ENCODE measurements at places on chromosomes 6 and 20.

GRCh38 chr6:159719287-159719686, 8.0 kb upstream of the WTAP start:
- DNase-seq: no peak

GRCh38 chr6:55528624-55529023, 50.4 kb downstream of the HMGCLL1 start:
- peak; percentile 53 for DNase-seq

- no peak for DNase-seq
Measured at GRCh38 chr6:99270826-99271225, 78.6 kb downstream of the FAXC start.

DNA sequence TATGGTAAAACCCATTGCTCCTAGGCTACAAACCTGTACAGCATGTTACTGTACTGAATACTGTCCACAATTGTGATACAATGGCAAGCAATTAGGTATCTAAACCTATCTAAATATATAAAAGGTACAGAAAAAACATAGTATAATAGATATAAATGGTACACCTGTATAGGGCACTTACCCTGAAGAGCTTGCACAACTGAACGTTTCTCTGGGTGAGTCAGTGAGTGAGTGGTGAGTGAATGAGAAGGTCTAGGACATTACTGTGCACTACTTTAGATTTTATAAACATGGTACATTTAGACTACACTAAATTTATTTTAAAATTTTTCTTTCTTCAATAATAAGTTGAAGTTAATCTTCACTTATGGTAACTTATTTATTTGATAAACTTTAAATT, 119.9 kb upstream of the CEP85L start:
- DNase-seq: no peak

- peak; percentile 98 for DNase-seq
Measured at GRCh38 chr6:41697861-41698781, 37.3 kb downstream of the TFEB start.

GRCh38 chr6:39051399-39052122, 3.0 kb downstream of the GLP1R start:
- no peak for DNase-seq

DNA sequence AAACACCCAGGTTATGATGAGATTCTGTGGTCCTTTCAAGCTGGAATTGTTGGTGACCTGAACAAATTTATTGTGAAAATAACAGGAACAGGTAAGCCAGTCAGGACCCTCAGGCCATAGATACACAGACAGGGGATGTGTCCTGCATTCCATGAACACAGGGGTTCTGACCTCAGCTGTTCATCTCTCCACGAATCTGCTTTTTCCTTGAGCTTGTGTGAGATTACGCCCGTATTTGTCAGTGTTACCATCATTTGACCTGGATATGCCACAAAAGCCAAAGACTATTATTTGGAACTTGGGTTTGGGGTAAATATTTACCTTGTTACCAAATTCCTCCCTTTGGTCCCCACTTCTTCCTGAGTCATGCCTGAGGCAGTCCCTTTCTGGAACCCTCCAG, 288.9 kb downstream of the PREX1 start:
- DNase-seq: no peak

DNA sequence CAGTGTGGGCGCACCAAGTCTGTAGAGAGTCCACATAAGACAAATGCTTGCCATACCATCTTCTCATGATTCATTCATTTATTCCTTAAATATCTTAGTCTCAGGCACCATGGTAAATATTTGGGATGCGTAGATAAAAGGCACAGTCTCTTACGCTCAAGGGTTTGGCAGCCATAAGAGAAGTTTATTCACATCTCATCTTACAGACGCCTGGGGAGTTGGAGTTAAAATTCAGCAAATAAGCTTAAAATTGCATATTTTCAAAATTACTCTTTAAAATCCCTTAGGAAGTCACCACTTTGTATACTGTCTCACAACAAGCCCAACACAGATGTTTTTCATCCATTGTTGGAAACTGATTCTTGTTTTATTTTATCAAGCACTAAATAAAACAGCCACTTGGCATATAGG, 363.3 kb downstream of the KIF16B start:
- DNase-seq: no peak

GRCh38 chr6:6251555-6252280, 68.7 kb downstream of the F13A1 start:
- no peak for DNase-seq

- peak; percentile 2 for DNase-seq
Measured at GRCh38 chr20:47066484-47067270, 172.0 kb downstream of the EYA2 start.

GRCh38 chr20:31811796-31812728, 7.1 kb upstream of the MYLK2 start:
- peak; percentile 70 for DNase-seq

DNA sequence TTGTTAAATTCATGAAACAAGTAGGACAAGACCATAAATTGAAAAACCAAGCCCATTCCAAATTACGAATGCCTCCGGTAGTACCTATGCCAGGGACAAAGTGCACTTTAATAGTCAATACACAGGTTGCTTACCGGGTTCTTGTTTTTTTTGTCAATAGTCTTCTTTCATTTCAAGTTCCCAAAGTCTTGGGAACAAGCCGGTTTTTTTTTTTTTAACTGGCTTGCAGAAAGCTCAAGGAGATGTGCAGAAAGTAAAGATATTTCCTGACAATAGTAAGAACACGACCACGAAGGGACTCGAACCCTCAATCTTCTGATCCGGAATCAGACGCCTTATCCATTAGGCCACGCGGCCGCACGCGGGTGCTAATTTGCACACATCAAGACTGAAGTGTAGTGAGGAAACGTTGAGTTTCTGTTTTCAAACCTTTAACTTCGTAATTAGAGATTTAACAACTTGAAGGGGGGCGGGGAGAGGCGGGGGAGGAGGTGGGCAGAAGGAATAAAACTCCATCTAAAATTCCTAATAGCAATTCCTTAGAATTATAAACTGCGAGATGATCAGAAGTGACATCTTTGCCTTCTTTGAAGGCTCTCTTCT, 181.0 kb downstream of the TRIM27 start:
- DNase-seq: peak; percentile 90

- peak; percentile 59 for DNase-seq
Measured at GRCh38 chr20:52060794-52061714, 130.5 kb downstream of the ZFP64 start.

DNA sequence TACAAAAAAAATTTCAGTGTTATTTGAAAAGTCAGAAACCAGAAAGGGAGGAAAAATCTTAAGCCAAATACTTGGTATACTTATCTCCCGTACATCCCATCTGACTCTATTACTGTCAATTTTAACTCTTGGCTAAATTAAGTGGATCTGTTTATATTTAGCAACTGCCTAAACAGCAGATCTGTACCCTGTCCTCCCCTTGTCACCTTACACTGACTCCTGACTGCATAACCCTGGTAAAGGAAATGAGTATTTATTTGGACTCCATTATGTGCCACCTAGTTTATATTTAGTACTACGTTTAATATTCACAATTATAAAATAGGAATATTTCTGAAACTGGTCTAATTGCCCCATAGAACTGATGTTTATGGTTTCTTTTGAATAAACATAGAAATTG, 730.2 kb upstream of the GJE1 start:
- DNase-seq: no peak

DNA sequence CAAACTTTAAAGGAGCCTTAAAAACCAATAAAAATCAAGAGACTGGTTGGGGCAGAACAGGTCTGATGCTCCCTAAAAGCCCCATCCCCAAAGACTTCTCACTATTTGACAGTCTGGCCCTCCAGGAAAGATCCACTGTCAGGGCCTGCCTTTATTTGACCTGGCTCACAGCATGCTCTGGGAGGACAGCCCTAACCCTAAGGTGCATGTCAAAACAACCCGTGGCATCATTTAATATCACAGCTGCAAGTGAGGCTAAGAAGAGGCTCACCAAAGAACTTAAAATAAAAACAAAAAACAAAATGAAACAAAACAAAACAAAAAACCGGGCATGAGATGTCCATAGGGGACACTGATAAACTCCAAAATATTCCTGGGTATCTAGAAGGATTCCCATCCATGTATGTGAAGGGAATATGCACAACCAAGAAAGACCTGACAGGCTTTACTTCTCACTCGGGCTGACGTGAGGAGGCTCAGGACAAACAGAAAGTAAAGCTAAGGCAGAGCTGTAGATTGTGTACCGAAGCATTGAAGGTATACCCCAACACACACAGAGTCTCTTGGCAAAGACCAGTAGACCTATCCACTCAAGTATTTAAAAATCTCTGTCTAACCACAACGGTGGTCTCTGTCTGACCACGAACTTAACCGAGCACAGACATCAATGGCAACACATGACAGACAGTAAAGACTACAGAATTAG, 57.3 kb downstream of the AHI1 start:
- DNase-seq: no peak

- DNase-seq: no peak
Measured at GRCh38 chr6:45837541-45838200, 178.0 kb downstream of the CLIC5 start.

GRCh38 chr6:151018046-151018445, 152.5 kb downstream of the MTHFD1L start:
- DNase-seq: no peak

- no peak for DNase-seq
Measured at GRCh38 chr6:157877573-157878438, 54.8 kb downstream of the SNX9 start.

DNA sequence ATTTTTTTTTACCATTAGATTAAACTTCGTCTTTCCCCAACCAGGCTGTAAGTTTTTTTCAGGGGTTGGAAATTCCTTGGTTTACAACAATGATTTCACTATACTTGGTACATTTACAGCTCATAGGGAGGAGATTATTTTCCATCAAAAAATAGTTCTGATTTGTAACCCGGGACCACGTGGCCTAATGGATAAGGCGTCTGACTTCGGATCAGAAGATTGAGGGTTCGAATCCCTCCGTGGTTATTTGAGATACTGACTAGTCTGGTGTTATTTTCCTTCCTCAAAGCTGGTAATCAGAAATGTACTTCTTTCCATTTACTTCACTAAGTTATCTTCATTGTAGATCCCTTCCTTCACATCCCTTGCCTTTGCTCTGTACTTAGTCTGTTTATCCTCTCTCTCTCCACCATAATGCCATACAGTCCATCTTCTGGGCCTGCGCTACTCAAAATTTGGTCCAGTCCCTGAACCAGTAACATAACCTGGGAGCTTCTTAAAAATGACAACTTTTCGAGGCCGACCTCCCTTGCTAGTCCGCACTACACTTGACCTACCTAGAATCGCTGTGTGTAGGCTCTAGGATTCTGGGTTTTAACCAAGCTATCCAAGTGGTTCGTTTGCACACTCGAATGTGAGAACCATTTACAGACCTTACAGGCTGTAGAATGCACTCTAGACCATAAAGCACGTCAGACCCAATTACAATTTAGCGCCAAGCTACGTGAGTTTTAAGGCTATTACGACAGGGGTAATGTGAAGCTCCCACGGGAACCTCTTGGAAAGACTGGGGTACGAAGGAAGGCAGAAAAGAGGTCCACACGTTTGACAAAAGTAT, 42.1 kb upstream of the BTN3A2 start:
- DNase-seq: peak; percentile 97

Measured in cardiac fibroblast (primary cell).